ENCODE measurements at places on chromosomes 6 and 20.
A peak's percentile ranks its signal among the peaks of the same experiment; 100 is the strongest.

- DNase-seq = no peak
Observed at GRCh38 chr6:11069760-11070159, 23.9 kb upstream of the SMIM13 start.

GRCh38 chr6:66961191-66961590 lies 1254.2 kb upstream of the EYS start:
- DNase-seq = no peak

- no peak for DNase-seq
Observed at GRCh38 chr20:4113615-4114603, 98.6 kb upstream of the RNF24 start.

- DNase-seq = no peak
Observed at GRCh38 chr20:63657260-63657936, 714 bp upstream of the RTEL1 start.

DNA sequence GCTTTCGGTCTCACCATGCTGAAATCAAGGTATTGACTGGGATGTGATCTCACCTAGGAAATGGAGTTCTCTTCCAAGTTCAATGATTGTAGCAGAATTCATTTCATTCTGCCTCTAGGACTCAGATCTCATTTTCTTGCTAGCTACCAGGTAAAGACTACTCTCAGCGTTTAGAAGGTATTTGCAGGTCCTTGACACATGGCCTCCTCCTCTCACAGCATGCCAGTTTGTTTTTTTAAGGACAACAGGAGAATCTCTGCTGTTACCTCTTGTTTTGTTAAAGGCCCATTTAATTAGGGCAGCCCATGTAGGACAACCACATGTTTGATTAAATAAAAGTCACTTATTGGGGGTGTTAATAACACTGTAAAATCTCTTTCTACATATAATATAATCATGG lies 757.8 kb downstream of the EYS start:
- no peak for DNase-seq

- no peak for DNase-seq
Observed at GRCh38 chr6:169293196-169293595, 39.5 kb upstream of the THBS2 start.

- DNase-seq = no peak
Observed at GRCh38 chr20:63322933-63323273, 29.9 kb downstream of the COL20A1 start.

DNA sequence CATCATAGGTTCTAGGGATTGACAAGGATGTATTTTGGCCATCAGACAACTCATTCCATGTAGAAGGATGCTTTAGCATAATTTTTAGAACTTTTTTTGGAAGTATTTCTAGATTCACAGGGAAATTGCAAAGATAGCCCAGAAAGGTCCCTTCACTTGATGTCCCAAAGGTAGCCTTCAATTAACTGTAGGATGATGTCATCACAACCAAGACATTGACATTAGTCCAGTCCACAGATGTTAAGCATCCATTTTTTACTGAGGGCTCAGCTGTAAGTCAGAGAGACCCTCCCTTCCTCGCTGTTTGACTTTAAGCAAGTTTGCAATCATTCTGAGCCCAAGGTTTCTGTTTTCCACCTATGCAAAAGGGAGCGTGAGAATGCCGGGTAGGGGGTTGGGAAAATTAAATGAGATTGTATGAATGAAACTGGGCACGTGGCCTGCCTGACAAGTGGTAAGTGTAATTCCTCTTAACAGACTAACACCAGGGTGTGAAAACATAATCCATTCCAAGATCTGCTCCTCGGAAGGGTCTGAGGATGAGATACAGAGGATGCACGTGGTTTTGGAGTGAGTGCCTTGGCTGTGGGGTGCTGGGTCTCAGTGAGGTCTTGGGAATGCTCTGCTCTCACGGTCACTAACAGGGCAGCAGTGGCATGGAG lies 126.8 kb downstream of the CDH4 start:
- DNase-seq = no peak

- DNase-seq = peak; percentile 2
Observed at GRCh38 chr6:151004383-151005024, 139.0 kb downstream of the MTHFD1L start.

DNA sequence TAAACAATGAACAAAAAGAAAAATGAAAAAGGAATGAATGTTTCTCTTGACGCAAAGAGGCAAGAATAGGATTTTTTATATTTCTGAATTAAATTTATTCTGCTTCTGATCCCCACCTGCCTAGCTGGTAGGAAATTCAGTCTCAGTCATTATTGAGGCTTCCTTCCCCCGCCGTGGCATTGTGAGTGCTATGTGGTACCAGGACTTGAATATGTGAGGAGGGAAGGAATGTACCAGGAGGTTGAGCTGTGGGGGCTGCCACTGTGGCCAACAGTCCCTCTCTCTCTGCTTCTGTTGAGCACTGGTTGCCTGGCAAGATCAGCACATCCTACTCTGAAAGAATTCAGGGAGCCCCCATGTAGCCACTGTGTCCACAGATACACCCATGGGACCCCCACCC lies 368.1 kb upstream of the JARID2 start:
- no peak for DNase-seq

GRCh38 chr6:151891524-151891923 lies 84.0 kb downstream of the ESR1 start:
- no peak for DNase-seq

DNA sequence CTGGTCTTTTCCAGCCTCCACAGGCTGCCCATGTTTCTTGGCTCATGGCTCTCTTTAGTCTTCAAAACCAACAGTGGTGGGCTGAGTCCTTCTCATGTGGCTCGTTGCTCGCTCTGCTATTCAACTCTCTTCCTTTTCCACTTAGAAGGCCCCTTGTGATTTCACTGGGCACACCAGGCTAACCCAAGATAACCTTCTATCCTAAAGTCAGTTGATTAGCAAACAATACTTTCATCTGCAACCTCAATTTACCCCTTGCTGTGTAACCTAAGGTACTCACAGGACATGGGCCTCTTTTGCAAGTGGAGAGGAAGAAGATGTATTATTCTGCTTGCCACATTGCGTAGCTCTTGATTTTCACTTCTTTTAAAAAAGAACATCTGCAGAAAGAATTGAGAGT lies 79.6 kb downstream of the UTRN start:
- DNase-seq = no peak

DNA sequence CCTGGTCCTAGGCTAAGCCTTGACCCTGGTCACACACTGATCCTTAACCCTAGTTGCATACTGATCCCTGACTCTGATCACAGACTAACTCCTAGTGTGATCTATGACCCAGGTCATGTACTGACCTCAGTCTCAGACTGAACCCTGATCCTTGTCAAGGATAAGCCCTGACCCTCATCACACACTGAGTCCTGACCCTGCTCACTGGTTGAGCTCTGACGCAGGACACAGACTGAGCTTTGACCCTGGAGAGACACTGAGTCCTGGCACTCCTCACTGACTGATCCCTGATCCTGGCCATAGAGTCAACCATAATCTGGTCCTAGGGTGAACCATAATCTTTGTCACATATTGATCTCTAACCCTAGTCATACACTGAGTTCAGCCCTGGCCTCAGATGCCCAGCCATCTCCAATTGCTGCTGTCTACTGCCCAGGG lies 37.9 kb downstream of the KCNB1 start:
- DNase-seq = no peak

GRCh38 chr6:26330859-26331217 lies 34.2 kb upstream of the BTN3A2 start:
- DNase-seq = peak; percentile 27

GRCh38 chr20:3248167-3248992 lies 9.4 kb upstream of the SLC4A11 start:
- no peak for DNase-seq

DNA sequence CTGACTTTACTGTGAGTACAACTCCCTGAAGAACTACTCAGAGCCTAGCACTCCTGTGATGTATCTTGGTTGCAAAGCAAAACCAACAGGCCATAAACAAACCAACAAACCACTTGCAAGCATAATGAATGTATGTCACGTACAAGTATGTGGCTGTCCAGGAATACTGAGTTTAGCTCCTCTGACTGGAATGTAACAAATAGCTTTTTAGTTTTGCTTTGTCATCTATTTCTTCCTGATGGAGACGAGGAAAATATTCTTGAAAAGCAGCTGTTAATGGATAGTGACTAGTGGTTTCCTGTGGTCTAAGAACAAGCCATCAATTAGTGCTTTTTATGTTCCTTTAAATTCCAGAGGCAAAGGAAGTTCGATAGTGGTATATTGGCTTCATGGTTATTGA lies 101.9 kb upstream of the LY86 start:
- no peak for DNase-seq

GRCh38 chr6:88705601-88706000 lies 257.8 kb downstream of the RNGTT start:
- DNase-seq = no peak

DNA sequence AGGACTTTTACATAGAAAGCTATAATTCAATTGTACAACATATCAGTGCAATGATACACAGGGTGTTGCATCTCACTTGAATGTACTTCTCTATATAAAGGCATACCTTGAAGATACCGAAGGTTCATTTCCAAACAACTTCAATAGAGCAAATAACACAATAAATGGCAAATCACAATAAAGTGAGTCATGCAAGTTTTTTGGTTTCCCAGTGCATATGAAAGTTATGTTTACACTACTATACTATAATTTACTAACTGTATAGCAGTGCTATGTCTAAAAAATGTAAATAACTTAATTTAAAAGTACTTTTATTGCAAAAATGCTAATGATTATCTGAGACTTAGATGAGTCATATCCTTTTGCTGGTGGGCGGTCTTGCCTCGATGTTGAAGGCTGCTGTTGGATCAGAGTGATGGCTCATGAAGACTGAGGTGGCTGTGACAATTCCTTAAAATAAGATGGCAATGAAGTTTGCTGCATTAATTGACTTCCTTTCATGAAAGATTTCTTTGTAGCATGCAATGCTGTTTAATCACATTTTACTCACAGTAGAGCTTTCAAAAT lies 188.8 kb downstream of the TASP1 start:
- no peak for DNase-seq

DNA sequence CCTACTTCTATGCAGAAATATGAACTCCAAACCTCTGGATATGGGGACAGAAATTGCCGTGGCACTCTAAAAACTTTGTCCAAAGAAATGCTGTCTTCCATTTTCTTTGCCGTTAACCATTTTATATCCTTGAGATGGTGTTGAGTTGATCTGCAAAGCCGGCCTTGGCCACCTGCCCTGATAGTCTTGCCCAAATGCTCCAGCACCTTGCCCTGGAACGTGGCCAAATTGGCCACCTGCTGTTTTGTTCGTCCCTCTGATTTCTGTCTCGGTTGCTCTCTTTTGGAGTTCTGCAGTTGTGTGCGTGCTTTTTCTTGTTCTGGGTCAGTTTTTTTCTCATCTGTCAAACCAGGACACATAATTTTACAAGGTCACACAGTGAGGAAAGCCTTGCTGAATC lies 239.7 kb upstream of the GMDS start:
- DNase-seq = no peak

DNA sequence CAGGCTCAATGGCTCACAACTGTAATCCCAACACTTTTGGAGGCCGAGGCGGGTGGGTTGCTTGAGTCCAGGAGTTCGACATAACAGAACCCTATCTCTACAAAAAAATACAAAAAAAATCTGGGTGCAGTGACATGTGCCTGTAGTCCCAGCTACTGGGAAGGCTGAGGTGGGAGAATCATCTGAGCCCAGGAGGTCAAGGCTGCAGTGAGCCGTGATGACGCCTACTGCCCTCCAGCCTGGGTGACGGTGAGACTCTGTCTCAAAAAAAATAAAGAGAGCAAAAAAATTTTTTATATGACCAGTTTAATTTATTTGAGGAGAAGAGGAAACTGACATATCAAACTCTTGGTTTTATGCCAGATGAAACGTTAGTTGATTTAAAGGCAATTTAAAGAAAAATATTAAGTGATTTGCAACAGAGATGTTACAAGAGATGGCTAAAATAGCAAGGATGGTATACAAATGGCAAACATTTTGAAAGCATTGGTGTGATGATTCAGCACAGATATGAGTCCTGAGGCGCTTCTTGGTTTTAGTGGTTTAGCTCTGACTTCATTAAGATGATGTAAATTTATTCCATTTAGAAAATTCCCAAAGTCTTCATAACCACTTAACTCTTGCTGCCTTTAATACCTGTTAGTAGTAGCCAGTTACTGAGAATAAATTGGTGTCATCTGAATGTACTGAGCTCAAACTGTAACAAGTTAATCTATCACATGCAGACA lies 17.7 kb downstream of the GTF2H5 start:
- no peak for DNase-seq

DNA sequence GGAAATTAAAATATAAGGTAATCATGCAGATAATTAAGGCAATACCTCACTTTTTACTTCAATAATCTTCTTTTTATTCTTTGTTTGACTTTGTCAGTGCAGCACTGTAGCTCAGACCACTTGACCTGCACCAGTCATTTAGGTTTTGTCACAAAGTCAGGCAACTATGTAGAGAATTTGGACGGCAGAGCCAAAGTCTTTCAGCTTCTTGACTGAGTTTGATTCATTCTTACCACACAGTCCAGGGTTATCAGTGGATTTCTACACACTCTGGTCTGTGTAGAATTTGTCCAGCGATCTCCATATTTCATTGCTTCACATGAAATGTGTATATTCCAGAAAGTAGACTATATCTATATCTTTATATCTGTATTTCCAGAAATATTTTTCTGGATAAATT lies 107.3 kb downstream of the TFAP2B start:
- no peak for DNase-seq

DNA sequence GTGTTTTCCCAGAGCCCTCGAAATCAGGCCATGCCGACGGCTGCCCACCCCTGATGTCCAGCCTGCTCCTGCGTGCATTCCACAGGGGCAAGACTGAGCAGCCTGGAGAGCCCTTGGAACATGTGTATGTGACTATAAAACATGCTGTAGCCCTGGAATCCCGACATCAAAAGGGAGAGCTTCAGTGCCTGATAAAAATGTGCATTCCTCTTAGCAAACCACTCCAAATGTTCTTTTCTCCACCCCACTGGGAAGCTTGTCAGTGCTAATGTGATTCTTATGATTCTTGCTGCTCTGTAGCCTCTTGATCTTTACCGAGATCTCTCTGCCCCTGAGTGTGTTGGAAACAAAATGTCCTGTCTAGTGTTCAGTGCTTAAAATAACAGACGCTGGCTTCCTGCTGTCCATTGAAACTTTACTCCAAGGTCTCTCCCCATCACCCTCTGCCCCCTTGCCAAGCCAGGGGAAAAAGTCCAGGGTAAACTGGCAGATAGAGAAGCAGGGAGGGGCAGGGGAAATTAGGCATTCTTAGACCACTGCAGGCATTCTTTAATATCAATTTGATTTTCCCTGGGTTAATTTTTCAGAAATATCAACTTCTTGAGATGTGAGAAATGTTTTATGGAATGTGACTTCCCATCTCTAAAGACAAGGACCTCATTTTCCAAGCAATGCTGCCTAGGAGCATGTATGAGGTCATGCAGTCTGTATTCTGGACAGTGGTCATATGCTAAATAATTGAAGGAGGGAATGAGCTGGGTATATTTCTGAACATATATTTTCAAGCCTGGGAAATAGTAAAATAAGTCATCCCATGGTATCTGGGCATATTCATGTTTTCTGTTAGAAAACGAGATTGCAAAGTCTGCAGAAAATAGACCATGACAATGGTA lies 73.8 kb upstream of the ISM1 start:
- no peak for DNase-seq

- DNase-seq = no peak
Observed at GRCh38 chr6:79750806-79751205, 119.7 kb downstream of the SH3BGRL2 start.

Measured in Calu3 (cell line).